NCI-H1417 (cell line): ENCODE measurements at places on chromosomes 6 and 20.

- DNase-seq = no peak
These were observed 34.4 kb downstream of the DSE start for GRCh38 chr6:116405138-116405537.

- peak; percentile 65 for DNase-seq
These were observed 9.0 kb upstream of the NCOA6 start for GRCh38 chr20:34834459-34834893.

DNA sequence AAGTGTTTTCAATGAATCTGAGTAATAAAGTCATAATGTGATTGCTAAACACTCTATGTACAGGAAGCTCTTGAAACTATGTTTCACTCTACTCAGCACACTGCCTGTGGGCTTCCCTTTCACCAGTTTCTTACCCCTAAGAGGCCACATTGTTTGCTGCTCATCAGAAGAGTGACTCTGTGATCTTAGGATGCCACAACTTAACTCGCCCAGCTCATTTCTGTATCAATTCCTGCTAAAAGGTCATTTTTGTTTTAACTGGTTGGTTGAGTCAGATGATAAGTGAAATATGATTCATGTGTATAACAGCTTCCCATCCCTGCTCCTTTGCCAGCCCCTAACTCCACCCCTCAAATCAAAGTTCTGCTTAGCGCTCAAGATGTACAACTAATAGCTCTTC, 9.8 kb upstream of the NDUFAF4 start:
- DNase-seq = no peak

- DNase-seq = no peak
These were observed 1292.6 kb upstream of the MAP3K7 start for GRCh38 chr6:91879386-91879995.

GRCh38 chr6:163419413-163420288, 5.1 kb downstream of the QKI start:
- DNase-seq = no peak

- no peak for DNase-seq
These were observed 52.9 kb upstream of the MLN start for GRCh38 chr6:33856655-33857054.

DNA sequence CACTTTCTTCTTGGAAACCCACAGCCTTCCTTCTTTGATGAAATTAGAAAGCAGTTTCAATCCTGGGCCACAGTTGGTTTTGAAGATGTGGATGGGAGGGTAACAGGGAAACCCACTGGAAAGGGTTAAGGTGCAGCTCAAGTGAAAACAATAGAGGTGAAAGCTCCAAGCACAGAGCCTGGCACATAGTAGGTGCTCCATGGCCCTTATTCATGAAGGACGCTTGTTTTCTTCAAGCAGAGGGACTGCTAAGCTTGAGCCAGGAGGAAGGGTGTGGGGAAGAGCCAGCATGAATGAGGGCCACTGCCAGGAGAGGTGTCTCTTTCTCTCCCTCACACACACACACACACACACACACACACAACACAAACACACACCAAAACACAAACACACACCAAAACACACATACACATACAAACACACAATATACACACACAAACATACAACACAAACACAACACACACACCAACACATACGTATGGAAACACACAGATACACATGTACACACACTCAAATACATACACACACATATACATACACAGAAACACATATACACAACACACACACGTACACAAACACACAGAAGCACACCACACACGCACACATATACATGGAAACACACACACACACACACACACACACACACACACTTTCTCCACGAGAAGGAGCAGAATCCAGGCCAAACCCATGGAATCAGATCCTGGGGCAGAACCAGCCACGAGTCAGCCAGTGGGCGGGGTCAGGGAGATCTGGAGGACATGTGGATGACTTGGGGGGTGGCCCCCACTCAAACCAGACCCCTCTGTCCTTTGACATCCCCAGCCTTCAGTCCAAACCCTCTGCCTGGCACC, 23.7 kb upstream of the RBPJL start:
- DNase-seq = no peak

DNA sequence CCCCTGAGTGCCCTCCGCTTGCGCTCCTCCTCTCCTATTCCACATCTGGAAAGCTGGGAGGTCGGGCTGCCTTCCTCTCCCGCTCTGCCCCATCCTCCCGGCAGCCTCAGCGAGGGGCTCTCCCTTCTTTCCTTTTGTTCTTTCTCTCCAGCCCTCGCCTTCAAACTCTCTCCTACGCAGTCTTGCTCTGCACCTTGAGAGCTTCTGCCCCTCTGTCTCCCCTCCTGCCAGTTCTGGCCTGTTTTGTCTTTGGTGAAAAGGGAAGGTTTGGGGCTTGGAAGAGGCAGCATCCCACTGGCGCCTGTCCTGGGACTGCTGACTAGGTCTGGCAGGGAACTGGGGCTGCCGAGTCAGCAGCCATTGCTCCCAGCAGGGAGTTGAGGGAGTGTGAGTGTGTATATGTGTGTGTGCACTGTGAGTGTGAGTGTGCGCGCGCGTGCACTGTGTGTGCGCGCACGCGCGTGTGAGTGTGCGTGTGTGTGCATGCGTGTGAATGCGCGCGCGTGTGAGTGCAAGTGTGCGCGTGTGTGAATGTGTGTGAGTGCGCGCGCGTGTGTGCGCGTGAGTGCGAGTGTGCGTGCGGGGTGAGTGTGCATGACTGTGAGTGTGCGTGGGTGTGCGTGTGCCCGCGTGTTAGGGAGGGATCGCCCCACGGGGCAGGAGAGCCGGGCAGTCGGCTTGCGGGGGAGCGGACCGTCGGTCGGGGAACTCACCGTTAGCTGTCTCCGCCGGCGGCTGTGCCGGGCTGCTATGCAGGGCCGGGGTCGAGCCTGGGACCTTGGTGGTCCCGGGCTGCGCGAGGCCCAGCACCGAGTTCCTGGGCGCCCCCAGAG, 523 bp downstream of the CPXM1 start:
- peak; percentile 46 for DNase-seq

DNA sequence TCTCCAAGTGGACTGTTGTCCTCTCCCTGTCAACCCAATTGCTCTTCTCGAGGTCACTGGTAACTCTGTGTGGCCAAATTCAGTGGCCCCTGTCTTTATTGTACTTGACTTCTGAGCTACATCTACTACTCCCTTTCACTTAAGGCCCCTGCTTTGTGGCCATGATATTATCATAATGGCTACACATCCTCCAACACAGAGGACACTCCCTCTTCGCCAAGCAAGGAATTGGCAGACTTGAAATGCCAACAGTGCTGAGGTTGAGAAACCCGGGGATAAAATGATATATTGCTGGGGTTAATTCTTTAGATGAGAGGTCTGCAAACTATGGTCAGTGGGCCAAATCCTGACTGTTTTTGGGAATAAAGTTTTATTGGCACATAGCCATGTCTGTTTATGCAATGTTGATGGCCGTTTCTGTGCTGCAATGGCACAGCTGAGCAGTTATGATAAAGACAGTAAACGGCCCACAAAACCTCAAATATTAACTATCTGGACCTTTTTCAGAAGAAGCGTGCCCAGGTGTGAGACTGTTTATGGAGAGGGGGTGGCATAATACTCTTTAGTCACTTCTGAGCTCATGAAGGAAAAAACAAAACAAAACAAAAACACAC, 12.0 kb upstream of the MRPS10 start:
- no peak for DNase-seq

- no peak for DNase-seq
These were observed 5.5 kb upstream of the CDSN start for GRCh38 chr6:31125586-31126363.

GRCh38 chr6:41288030-41288753, 1.7 kb upstream of the TREM1 start:
- DNase-seq = peak; percentile 89
